Fibroblast of lung (primary cell): ENCODE measurements at places on chromosomes 7 and 10. TPM values are rescaled to one million over a fixed set of nuclear protein-coding genes. Genes with fewer than 3 reads are reported as not detected.

NACAD gene
- 1.3 and 2.8 TPM in 2 replicates for total RNA-seq

INMT gene
- total RNA-seq = 17.5 and 75.8 TPM in 2 replicates

PLXNA4 gene
- total RNA-seq = 1.2 and 1.8 TPM in 2 replicates

GPR37 gene
- 6.9 and 20.6 TPM in 2 replicates for total RNA-seq

ELAPOR2 gene
- 5.6 and 5.9 TPM in 2 replicates for total RNA-seq

TUBAL3 gene
- not detected in 2 replicates for total RNA-seq

CLRN3 gene
- total RNA-seq = not detected in 2 replicates

MMRN2 gene
- total RNA-seq = 0.77 and 2.1 TPM in 2 replicates

GDI2 gene
- 474 and 483 TPM in 2 replicates for total RNA-seq

FFAR4 gene
- total RNA-seq = not detected in 2 replicates

STRIP2 gene
- total RNA-seq = 4.9 and 10.9 TPM in 2 replicates

EEPD1 gene
- total RNA-seq = 8.4 and 9.2 TPM in 2 replicates

PDIA4 gene
- total RNA-seq = 156 and 266 TPM in 2 replicates
